ENCODE measurements at places on chromosomes 12 and 14. TPM values are rescaled to one million over a fixed set of nuclear protein-coding genes. Genes with fewer than 3 reads are reported as not detected.

SLC8A3 gene
- 0.09 TPM for total RNA-seq

BCL2L14 gene
- not detected for total RNA-seq

PLEKHD1 gene
- 0.21 TPM for total RNA-seq

BDKRB1 gene
- 0.42 TPM for total RNA-seq

CLEC4D gene
- 0.56 TPM for total RNA-seq

PMEL gene
- total RNA-seq, result 11.3 TPM

BLOC1S1 gene
- total RNA-seq, result 194 TPM

RNASE1 gene
- 3.6 TPM for total RNA-seq
